ENCODE measurements at places on chromosomes 4 and X.

GRCh38 chr4:144955104-144955503 lies 142.9 kb downstream of the ANAPC10 start:
- no peak for DNase-seq

GRCh38 chrX:154541896-154542722 lies 4.5 kb downstream of the G6PD start:
- DNase-seq, result no peak

DNA sequence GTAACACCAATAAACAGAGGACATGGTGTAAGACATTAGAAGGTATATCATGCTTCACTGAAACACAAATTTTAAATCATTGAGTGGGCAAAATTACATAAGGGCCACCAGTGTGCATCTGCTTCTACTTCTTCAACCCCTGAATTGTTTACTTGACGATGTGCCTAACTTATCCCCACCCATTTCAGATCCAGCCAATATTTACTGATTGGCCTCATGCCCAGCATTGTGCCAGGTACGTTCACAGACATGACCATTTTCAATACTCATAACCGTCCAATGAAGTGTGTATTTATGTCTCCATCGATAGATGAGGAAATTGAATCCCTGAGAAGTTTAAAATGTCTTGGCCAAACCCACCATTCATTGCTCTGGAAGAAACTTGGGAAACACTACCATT lies 208.3 kb upstream of the MID1 start:
- DNase-seq, result no peak

GRCh38 chrX:20063716-20064351 lies 52.9 kb downstream of the MAP7D2 start:
- no peak for DNase-seq

DNA sequence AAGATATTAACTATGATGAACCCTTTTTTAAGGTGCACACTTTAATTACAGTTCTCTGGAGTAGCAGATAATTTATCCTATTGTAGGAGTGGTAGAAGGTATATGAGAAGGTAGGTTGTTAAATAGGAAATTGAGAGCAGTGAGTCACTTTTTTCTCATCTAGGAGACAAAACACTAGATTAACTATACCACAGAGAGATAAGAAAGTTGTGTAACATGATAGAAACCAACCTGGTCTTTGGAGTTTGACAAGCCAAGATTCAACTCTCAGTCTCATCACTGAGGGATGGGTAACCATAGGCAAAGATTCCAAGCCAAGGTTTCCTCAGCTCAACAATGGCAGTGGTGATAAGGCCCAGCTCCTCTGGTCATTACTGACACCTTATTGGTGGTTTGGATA lies 104.0 kb downstream of the MAD2L1 start:
- no peak for DNase-seq

DNA sequence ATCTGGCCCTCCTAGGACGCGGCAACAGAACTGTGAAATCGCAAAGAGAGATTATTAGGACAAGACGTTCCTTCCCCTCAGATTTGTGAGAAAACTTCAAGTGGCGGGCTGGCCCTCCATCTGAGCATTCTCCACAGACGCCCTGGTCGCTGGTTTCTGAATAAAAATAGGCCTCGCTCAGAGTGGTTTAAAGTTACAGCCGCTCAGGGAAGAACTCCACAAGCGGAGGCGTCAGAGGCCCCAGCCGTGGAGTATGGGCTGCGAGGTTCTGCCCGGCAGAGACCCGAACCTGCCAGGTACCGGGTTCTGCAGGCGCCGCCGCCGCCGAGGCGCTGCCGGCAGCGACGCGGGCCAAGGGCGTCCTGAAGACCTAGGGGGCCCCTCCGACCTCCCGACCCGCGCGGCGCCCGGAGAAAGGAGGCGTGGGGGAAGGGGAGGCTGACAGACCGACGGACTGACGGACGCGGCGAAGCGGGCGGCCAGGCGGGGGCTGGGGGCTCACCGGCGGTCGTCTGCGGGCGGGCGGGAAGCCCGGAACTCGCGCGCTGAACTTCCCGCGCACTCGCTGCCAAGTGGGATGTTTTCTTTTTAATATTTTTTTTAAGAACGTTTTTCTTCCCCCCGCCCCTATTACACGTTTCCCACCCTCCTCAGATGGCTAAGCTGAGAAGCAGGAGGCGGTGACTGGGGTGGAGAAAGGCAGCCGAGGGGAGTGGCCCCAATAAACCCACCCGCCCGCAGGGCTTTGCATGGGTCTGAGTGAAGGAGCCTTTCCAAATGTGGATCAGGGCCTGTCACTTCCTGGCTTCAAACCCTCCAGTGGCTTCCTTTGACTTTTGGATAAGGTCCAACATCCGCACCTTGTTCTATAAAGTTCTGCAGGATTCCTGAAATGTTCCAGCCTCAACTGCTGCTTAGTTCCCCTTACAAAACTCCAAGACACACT lies at the start of gene PABPC4L:
PABPC4L (minus strand) TSS at position 574 of the 946 bp plus-strand sequence. CDS start 770 bp downstream, outside the sequence.
- DNase-seq, result peak; percentile 92
